ENCODE measurements at places on chromosomes 4 and X. TPM values are rescaled to one million over a fixed set of nuclear protein-coding genes. Genes with fewer than 3 reads are reported as not detected.

The AMELX gene
- not detected for total RNA-seq

GRCh38 chrX:5307416-5307815, 921.3 kb downstream of the NLGN4X start:
- no peak for DNase-seq

GRCh38 chrX:10944136-10944885, 166.8 kb upstream of the HCCS start:
- DNase-seq, result no peak

DNA sequence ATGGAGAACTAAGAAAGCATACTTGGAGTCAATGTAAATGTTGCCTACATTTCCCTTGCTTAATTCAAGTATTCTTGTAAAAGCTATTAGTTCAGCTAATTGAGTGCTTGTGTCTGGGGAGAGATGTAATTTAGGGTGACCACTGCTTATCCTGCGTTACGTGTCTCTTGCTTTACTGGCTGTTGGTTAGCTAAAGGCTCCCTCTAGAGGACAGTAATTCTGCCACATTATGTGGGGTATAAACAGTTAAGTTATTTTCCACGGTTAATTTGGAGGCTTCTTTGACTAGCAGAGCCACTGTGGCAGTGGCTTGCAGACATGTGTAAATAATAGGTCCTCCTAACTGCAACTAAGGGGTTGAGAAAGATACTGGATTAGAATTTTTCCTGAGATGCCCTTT, 25.3 kb upstream of the NAF1 start:
- no peak for DNase-seq

GRCh38 chrX:46666831-46667230, 92.1 kb downstream of the SLC9A7 start:
- DNase-seq, result no peak

DNA sequence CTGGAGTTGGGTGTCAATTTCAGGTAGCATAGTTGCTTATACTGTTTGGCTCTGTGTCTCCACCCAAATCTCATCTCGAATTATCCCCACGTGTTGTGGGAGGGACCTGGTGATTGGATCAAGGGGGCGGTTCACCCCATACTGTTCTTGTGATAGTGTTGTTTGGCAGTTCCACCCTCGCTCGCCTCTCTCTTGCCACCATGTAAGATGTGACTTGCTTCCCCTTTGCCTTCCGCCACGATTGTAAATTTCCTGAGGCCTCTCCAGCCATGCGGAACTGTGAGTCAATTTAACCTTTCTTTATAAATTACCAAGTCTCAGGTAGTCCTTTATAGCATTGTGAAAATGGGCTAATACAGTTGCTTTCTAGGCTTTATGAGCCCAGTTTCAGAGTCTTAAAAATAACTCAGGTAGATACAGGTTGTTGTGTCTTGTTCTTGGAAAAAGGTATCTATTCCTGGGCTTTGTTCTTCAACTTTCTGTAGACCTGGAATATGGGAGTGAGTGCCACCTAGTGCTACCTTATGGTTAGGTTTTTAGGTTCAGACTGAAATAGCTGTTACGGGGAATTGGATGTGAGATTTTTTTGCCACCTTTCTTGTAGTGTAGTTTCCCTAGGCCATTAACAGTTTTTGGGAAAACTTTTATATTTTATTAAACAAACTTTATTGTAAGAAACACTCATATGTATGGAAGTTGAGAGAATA, 15.6 kb downstream of the PGK1 start:
- DNase-seq, result no peak
